ENCODE measurements at places on chromosomes 3 and 15.

DNA sequence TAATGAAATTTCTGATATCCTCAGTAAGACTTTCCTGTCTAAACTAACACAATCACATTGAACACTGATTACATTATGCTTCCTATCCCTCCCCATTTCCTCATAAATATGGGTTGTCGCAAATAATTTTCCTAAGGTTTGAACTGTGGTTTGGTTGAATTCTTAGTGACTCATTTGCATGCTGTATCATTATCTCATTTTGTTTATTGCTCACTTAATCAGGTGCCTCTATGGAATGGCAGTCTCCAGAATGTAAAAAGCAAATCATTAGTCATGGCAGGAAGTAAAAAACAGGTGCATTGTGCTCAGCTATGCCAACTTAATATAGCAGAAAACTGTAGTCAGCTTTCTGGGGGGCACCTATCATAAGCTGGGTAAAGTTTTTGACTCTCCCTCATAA is 216.0 kb upstream of the ZBTB20 start:
- no peak for DNase-seq

DNA sequence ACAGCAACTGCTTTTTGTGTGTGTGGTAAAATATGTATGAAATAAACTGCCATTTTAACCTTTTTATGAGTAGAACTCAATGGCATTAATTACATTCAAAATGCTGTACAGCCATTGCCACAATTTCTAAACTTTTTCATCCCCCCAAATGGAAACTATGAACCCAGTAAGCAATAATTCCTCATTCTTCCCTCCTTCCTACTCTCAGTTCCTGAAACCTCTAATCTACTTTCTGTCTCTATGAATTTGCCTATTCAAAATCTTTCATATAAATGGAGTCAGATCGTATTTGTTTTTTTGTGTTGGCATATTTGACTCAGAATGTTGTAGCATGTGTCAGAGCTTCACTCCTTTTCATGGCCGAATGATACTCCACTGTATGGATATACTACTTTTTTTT is 5.3 kb upstream of the BLM start:
- DNase-seq: no peak

DNA sequence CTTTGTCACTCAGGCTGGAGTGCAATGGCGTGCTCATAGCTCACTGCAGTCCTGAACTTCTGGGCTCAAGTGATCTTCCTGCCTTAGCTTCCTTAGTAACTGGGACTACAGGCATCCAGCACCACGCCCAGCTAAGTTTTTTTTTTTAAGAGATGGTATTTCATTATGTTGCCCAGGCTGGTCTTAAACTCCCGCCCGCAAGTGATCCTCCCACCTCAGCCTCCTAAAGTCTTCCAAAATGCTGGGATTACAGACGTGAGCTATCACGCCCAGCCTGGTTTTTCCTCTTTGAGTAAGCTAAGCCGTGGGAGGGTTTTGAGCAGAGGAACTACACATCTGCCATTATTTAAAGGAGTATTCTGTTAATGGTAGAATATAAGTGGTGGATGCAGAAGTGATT is 7.4 kb upstream of the LRRFIP2 start:
- DNase-seq: no peak

GRCh38 chr3:162262129-162262528 is 765.5 kb downstream of the OTOL1 start:
- DNase-seq: no peak

GRCh38 chr3:16257309-16257708 is 7.4 kb downstream of the DPH3 start:
- no peak for DNase-seq

DNA sequence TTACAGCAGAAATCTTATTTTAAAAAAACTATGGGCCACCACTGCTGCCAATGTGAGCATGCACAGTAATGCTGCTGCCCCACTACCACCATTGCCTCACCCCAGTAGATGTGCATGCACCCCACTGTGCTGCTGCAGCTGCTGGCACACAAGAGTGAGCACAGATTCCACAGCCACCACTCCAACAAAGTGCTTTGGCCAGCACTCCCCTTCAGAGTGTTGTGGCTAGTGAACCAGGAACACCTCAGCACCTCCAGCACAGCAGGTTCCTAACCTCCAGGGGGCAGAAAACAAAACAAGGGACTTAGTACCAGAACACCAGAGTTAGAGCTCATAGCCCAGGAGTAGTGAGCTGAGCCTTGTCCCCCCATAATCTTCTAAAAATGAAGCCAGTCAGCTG is 629.6 kb downstream of the PYDC2 start:
- DNase-seq: no peak

- no peak for DNase-seq
These were observed 286.3 kb upstream of the ROBO2 start for GRCh38 chr3:76753599-76753998.

DNA sequence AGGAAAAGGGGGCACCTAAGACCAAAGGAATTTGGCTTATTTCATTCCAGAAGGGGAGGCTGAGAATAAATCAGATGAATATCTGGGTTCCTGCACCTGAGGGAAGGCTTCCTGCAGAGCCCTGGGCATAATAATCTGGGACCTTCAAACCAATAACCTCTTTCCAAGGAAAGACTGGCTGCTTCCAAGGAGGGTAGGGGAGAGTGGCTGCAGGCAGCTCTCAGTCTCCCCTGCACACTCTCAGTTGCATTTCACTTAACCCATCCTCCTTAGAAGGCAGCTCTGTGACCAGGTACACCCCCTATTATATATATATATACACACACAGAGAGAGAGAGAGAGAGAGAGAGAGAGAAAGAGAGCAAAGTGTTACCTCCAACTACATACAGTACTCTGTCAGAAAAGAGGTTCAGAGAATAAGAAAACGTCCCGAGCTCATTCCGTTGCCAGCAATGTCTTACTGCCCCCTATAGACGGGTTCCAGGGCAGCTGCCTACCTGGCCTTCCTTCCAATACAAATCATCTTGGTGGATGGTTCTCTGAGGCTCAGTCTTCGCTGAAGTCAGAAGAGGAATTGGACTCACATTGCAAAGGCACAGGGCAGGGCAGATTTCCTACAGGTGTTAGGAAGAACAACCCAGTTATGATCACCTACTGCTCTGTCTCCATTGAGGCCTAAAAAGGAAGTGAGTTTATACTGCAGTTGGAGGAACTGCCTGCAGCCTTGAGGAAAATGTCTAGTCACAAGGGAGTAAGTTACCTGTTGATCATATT is 26.1 kb downstream of the CAPN3 start:
- DNase-seq: no peak

DNA sequence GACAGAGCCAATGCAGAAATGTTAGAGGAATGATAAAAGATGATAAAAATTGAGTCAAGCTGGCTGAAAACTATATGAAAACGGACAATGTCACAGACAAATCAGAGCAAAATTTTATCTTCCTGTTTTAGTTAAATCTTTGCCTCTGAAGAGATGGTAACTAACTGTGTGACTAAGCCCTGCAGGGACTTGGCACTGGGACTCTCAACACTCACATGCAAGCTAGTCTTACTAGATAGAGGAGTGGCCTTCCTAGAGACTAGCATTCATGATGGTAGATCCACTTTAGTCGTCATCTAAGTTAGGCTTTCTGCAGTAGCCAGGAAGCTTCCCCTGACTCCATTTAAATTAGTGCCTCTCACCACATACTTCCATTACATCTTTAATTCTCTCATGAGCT is 4.1 kb downstream of the CCDC191 start:
- DNase-seq: no peak

GRCh38 chr3:40701016-40701588 is 176.3 kb downstream of the ZNF621 start:
- DNase-seq: no peak

DNA sequence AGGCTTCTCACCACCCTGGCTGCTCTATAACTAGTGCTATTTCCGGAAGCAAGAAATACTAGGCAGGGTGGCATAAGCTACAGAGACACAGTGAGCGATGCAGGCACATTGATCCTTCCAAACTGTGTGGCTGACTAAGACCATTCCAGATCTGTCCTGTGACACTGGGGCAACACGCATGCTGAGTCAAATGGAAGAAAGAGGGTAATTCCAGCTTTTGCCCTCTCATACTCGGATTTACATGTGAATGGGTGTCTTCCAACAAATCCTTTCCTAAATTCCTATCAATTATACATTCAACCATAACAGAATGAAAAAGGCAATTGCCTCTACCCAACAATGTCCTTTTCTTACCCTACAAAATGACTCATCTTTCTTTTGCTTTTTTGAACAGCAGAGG is 5.1 kb downstream of the FSIP1 start:
- no peak for DNase-seq

DNA sequence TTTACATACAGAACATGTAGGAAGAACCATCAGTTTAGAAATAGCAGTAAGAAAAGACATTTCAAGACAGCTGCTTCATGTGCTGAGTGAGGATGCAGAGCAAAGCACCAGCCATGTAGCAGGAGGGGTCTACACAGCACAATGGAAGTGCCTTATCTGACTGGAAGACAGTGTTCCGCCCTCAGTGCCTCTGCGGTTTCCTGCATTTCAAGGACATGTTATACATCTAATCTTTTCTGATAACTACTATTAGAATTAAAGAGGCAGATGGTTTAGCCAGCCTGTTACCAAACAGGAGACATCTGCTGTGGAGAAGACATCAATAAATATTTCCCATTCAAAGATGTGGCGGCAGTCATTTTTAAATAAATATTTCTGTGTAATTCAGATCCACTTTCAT is 10.6 kb downstream of the LSG1 start:
- DNase-seq: no peak

- no peak for DNase-seq
These were observed 22.8 kb upstream of the ELP6 start for GRCh38 chr3:47536221-47536891.

- DNase-seq: no peak
These were observed 15.7 kb downstream of the C3orf52 start for GRCh38 chr3:112101916-112102315.

DNA sequence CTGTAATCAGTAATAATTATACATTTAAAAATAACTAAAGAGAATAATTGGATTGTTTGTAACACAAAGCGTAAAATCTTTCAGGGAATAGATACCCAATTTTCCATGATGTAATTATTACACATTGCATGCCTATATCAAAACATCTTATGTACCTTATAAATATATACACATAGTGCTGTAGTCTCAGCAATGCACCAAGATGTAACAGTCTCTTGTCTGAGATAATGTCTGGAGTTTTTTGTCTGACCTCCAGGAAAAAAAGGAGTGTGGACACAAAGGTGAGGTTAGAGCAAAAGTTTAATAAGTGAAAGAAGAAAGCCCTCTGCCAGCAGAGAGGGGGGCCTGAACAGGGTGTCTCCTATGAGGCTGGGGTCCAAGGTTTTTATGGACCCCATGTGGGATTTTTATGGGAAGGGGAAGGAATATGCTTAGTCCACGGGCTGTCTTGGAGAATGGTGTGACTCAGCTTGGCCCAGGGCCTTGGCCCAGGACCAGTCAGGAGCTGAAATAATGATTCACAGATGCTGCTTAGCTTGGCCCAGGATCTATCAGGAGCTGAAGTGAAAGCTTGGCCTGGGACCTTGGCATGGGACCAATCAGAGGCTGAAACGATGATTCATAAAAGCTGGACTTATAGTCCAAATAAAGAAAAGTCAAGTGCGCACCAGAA is 545.0 kb downstream of the ZPLD1 start:
- no peak for DNase-seq

GRCh38 chr3:190709351-190709773 is 153.1 kb downstream of the GMNC start:
- no peak for DNase-seq
